ENCODE measurements at places on chromosomes 7 and 10. TPM values are rescaled to one million over a fixed set of nuclear protein-coding genes. Genes with fewer than 3 reads are reported as not detected.

DNA sequence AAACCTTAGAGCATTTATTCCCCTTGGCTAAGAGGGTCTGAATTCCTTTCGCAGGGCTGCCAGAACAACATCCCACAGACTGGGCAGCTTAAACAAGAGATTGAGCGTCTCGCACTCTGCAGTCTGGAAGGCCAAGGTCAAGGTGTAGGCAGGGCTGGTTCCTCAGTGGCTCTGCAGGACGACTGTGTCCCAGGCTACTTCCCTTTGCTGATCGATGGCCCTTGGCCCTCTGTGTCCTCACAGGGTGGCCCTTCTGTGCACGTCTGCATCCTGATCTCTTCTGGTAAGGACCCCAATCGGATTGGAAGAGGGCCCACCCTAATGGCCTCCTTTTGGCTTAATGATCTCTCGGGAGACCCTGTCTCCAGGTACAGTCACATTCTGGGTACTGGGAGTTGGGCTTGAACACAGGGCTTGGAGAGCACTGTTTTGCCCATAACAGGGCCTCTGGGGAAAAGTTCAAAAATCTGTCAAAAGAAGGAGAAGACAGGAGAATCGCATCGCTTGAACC lies 35.1 kb upstream of the DNAJB6 start:
- no peak for DNase-seq

- no peak for DNase-seq
Measured at GRCh38 chr7:105988276-105988675, 25.2 kb downstream of the CDHR3 start.

ATOH7 gene
- total RNA-seq: not detected

DNA sequence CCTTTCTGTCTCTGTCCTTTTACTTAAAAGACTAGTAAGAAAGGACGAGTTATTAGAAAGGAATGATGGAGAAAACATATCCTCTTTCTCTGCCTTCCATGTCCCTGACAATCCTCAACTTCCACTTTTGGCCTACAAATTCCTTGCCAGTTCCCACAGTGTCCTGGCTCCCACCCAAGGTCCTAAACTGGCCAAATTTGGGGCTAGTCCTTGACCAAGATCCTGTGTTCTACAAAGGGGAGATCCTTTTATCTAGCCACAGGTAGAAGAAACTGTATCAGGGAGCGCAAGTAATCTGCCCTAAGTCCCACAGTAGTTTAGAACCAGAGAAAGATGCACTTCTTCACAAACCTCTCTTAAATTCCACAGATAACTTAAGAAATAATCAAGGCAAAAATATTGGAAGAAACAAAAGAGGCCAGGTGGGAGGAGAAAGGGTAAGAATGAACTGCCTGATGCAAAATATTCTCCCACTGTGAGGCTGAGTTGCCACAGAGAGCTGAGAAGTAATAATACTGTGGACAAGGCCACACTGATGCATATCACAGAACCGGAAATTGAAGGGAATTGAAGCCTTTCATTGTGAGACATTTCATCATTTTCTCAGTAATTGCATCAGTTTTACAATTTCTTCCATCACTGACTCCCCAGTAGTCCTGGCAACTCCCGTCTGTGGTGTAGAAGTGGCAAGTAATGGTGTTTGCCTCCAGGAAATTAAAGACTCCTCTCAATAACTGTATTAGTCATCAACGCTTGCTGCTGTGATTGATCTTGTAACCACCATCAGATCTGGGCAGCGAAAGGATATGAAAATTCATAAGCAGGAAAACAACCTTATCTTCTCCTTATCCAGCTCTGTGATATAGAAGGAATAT lies 47.2 kb downstream of the DNAJC12 start:
- no peak for DNase-seq

MINDY4 gene
- total RNA-seq: 6.3 TPM

GRCh38 chr10:113544392-113544791 lies 8.5 kb upstream of the HABP2 start:
- no peak for DNase-seq

ZNF679 gene
- not detected for total RNA-seq

SORBS1 gene
- total RNA-seq: 7.0 TPM

GRCh38 chr7:47408675-47409074 lies 173.2 kb downstream of the TNS3 start:
- no peak for DNase-seq

AGBL3 gene
- 0.94 TPM for total RNA-seq

DNA sequence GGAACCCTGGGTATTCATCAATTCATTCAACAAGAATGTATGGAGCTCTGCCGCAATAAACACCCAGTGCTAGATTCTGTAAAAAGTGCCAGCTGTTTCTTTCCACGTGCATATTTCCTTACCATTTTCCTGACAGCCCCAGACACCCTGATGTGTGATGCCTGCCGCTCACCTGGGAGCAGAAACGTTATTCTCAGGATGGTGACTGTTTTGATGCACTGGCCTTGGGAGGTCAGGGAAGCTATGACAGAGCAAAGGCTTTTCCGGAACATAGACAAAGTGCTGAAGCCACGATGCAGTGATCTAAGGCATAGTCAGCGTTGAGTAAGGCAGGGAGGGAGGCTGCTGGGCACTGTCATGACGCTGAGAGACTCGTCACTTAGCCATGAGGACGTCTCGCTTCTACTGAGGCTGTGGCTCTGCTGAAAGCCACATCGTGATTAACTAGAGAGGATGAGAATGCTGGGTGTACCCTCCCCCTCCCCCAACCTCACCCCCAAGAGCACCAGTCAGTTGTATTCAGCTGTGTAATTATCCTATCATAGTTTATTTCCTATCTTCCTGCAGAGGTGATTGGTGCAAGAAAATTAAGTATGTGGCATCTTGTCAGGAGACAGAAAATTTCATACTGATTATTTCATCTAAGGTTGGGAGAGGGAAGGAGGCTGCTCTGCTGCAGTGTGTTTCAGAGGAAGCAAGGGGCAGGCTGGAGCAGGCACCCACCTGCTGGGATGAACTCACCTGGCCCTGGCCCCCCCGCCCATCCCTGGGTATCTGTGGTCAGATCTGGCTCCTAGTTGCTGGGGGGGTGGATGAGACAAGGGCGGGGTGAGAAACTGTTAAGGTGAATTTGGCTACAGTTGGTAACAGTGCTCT lies 48.8 kb upstream of the SMNDC1 start:
- DNase-seq: no peak

EN2 gene
- total RNA-seq: 0.15 TPM

DNA sequence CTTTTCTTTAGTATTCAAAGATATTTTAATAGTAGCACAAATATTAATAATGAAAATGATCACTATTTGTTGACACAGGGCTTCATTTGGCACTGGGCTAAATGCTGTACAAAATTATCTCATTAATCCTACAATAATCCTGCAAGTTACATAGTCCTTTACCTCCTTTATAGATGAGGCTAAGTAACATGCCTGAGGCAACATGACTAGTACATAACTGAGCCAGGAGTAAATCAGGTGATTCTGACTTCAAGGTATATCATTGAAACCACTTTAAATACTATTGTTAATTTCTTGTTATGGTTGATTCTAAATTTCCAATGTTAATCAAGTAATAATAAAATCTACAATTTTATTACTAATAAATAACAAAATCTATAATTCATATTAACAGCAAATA lies 39.8 kb downstream of the SEM1 start:
- no peak for DNase-seq

Measured in chondrocyte (in vitro differentiated cells).